ENCODE measurements at places on chromosomes 5 and 9. TPM values are rescaled to one million over a fixed set of nuclear protein-coding genes. Genes with fewer than 3 reads are reported as not detected.

DNA sequence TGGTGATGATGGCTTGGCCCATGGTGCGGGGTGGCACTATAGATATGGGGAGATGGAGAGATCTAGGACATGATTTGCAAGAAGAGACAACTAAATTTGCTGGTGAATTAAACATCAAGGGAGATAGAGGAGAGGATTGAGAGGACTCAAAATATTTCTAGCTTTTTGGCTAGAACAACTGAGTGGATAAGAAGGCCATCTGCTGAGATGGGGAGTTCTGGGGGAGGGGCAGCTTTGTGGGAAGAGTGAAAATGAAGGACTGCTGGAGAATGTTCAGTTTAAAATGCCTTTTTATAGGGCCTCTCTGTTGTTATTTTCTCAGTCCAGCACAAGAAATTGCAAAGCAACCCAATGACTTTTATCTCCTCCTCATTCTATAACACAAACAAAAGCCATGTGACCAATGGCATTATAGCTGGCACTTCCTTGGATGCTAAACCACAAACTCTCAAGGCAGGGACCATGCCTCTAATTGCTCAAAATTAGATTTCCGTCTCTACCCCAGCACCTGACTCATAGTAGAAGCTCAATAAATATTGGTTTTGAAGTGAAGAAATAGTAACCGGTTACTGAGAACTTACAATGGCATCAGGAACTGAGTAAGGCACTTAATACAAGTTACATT lies 29.8 kb downstream of the JAKMIP2 start:
- no peak for DNase-seq

DNA sequence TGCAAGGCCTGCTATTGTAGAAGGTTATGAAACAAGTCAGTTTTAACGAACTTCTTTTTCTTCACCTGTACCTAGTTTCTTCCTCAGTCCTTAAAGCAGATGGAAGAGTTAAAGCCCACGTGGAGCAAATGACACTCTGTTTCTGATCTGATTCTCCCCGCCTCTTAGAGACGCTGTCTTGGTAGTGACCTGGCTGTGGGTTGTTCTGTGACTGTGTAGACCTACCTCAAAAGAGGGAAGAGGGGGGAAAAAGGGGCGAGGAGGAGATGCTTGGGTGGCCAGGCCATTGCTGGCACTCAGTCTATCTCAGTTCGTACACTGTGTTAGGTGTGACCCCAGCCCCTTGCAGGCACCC lies 610 bp downstream of the GFRA3 start:
- no peak for DNase-seq

- no peak for DNase-seq
Measured at GRCh38 chr5:148388696-148389095, 4.9 kb downstream of the FBXO38 start.

GRCh38 chr9:94140791-94141790 lies 56.8 kb downstream of the PTPDC1 start:
- DNase-seq = no peak

The SEMA6A gene
- total RNA-seq = 0.50 TPM

DNA sequence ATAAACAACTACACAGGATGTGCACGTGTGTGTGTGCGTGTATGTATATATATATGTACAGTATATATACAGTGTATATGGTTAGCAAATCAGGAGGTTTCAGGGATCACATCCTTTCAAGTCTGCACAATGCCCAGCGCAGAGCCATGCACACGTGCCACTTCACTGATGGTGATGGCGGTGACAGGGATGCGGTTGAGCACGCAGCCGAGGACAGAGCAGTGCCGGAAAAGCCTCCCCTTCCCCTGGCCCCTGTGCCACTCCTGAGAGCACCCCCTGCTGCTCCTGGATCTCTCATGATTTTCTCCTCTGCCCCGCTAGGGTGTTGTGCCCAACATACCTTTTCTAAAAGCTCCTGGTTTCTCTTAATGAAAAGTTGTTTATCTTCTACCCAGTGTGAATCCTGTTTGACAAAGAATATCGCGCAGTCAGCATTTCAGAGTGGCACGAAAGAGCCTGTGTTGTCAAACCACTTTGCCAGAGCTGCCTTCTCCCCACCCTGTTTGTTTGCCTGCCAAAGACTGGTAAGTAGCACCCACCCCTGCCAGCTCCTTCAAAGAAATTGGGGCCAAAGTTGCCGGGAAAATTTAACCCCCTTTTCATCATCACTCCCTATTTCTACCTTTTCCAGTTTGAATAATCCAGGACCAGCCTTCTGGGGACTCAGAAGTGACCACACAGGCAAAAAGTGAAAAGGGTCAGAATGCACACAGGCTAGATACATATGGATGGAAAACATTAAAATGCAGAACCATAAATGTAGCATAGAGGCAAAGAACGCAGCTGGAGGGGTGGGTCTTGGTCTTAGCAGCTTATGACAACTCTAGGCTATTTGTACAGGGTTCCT lies 126.2 kb upstream of the DPYSL3 start:
- DNase-seq = no peak

The PCA3 gene
- not detected for total RNA-seq

- DNase-seq = no peak
Measured at GRCh38 chr5:41695920-41696582, 174.2 kb downstream of the OXCT1 start.

DNA sequence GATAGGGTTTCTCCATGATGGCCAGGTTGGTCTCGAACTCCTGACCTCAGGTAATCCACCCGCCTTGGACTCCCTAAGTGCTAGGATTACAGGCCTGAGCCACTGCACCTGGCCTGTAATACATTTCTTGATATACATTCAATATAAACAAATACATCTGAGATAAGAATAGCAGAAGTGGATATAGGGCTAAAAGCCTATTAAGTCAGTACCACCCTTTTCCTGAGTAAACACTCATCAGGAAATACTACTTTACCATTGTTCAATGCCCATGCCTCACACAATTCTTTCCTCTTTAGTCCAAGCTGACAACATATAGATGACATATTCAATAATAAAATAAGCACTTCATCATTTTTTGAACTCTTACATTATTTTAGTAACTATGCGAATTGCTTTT lies 64.8 kb downstream of the MRPS27 start:
- no peak for DNase-seq

GRCh38 chr9:72733895-72734294 lies 212.5 kb downstream of the TMC1 start:
- no peak for DNase-seq

DNA sequence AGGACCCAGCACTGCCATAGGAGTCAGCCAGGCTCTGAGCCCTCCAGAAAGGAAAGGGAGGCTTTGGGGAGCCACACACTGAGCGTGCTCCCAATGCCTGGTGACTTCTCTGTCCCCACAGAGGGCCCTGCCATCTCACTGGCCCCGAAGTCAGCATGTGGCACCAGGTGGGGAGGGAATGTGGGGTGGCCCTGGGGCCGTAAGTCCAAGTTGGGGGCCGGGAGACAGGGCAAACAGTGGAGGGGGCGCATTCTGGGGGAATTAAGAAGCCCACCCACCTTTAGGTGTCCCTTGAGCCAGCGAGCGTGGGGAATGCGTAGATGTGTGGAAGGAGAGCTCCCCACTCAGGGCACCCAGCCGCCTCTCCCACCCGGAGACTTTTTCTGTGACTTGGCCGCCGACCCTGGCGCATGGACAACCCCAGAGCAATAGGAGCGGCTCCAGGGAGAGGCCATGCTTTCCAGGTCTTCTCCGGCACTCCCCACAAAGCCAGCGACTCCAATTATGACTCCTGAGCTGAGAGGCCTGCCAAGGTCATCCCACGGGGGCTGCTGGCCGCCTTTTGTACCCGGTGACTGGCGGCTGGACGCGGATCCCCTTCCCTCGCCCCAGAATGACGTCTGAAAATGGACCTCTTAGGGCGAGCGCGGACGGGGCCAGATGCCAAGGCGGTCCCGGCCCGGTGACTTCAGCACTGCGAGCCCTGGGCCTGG lies 9.8 kb downstream of the IRX1 start:
- DNase-seq = no peak

DNA sequence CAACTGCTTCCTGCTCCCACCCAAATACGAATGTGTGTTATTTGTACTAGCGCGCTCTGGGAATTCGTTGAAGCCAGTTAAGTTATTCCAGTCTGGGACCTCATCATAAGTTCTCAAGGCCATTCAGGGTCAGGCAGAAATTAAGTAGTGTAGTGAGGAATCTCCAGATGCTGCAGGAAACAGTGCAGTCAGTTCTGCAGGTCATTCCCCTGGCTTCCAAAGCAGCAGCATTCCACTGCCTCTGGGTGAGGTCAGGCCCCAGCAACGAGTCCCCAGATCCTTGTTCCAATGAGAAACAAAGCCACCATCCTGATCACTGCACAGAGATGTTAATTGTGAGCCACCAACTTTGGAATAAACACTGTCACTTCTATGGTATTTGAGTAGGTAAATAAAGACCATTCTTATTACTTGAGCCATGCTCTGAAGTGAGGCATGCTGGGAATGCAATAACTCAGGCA lies 33.1 kb downstream of the SVEP1 start:
- no peak for DNase-seq

GRCh38 chr9:88923653-88924288 lies 67.5 kb upstream of the S1PR3 start:
- no peak for DNase-seq

The SVEP1 gene
- total RNA-seq = 7.5 TPM

- no peak for DNase-seq
Measured at GRCh38 chr5:174378121-174378874, 332.8 kb downstream of the NSG2 start.

- DNase-seq = peak; percentile 60
Measured at GRCh38 chr5:111668477-111669414, 88.2 kb downstream of the NREP start.

DNA sequence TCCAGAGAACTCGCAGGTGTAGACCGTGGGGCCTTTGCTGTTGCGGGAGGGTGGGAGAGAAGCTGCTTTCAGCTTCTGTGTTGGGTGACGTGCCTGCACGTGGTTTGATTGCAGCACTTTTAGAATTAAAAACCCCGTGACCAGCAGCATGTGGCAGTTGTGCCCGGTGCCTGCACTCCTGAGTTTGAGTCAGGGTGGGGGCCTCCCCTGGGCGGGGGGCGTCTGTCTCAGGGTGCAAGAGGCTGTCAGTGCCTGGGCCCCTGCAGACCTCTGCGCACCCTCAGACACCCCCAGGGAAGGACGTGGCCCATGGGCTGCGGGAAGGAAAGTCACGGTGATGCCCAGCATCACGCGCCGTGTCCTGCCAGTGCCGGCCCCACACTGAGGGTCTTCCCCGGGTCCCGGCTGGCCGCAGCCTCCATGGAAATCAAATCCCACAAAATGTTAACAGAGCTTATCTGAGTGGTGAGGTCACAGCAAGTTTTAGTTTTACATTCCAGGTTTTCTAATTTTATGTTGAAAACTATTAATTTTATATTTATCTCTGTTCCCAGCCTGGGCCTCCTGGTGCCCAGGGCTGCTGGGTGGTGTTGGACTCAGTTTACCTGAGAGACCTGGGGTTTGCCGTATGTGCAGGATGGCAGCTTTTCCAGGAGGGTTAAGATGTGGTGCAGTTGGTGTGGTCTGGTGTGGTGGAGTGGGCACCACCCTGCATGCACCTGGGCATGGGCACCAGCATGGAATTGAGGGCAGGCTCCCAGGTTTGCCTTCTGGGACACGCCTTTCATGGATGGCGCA lies 33.3 kb downstream of the AHRR start:
- DNase-seq = no peak

- DNase-seq = no peak
Measured at GRCh38 chr5:121668635-121669034, 183.0 kb upstream of the FTMT start.

- DNase-seq = no peak
Measured at GRCh38 chr5:53962306-53962705, 348.1 kb downstream of the ARL15 start.

GRCh38 chr5:151630088-151630487 lies 39.0 kb upstream of the FAT2 start:
- no peak for DNase-seq

- peak; percentile 32 for DNase-seq
Measured at GRCh38 chr5:159819591-159820411, 96.5 kb upstream of the ADRA1B start.

- peak; percentile 17 for DNase-seq
Measured at GRCh38 chr9:114221706-114222465, 66.5 kb downstream of the COL27A1 start.

The HEMGN gene
- total RNA-seq = not detected

The SLC6A18 gene
- total RNA-seq = not detected

The GRXCR2 gene
- total RNA-seq = not detected

- no peak for DNase-seq
Measured at GRCh38 chr5:81140943-81141342, 92.2 kb upstream of the CKMT2 start.

The LRRC19 gene
- total RNA-seq = not detected

DNA sequence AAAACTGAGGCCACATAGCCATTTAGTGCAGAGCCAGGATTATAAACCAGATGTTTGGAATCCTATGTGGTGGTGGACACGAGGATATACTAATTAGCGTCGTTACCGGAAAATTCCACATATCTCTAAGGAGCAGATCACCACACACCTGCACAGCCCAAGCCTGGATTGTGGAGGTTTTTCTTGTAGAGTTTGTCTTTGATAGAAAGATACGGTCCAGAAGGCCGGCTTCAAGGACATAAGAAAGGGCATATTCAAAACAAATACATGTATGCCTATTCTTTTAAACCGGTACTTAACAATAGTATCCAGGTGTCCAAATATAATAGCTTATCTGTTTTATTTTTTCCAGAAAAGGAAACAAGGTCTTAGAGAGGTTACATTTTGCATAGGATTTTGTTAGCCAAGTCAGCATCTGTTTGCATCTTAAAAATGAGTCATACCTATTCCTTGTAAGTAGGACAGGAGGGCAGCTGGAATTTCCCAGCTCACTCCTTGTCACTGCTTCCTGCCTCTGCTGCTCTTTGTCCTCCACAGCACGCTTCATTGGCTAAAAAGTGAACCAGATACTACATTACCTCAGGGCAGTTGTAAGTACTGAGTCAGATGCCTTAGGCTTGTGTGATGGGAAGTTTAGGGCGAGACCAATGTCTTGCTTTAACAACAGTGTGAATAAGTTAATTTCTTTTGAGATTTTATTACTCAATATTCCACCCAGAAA lies 3.6 kb downstream of the TMC1 start:
- peak; percentile 99 for DNase-seq

The PLAC8L1 gene
- total RNA-seq = 0.39 TPM

The LCN9 gene
- total RNA-seq = not detected

GRCh38 chr5:66629446-66629845 lies 33.3 kb downstream of the MAST4 start:
- no peak for DNase-seq

- no peak for DNase-seq
Measured at GRCh38 chr9:127679506-127679905, 27.3 kb upstream of the CFAP157 start.

DNA sequence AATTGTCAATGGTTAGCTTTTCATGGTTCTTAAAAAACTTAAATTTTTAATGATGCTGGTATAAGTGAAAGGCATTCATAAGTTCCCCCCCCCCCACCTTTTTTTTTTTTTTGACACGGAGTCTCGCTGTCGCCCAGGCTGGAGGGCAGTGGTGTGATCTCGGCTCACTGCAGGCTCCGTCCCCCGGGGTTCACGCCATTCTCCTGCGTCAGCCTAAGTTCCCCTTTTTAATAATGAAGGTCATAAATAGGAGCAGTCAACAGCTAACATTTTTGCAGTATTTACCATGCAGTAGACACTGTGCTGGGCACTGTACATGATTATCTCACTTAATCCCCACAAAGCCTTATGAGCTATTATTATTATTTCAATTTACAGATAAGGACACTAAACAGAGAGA lies 556.3 kb downstream of the PDE4D start:
- DNase-seq = no peak

GRCh38 chr5:110150199-110150598 lies 460.5 kb downstream of the MAN2A1 start:
- DNase-seq = no peak

Data from HFFc6 (cell line).